ENCODE measurements at places on chromosomes 3 and 15.

DNA sequence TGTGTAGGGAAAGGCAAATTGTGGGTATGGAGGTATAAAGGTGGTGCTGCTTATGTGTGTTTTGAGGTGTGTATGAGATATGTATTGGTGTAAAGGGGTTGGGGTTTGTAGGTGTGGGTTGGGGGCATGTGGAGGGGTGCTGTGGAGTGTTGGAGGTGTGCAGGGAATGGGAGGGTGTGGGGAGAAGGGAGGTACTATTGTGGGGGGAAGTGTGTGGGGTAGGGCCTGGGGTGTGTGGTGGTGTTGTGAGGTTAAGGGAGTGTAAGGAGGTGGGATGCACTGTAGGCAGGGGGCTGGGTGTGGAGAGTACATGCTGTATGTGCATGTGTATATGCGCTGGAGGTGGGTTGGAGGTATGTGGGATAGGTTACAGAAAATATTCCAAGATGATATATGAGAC is 15.7 kb downstream of the CCDC12 start:
- no peak for DNase-seq

- DNase-seq, result peak; percentile 28
Observed at GRCh38 chr3:59872128-59872527, 822.3 kb upstream of the CFAP20DC start.

DNA sequence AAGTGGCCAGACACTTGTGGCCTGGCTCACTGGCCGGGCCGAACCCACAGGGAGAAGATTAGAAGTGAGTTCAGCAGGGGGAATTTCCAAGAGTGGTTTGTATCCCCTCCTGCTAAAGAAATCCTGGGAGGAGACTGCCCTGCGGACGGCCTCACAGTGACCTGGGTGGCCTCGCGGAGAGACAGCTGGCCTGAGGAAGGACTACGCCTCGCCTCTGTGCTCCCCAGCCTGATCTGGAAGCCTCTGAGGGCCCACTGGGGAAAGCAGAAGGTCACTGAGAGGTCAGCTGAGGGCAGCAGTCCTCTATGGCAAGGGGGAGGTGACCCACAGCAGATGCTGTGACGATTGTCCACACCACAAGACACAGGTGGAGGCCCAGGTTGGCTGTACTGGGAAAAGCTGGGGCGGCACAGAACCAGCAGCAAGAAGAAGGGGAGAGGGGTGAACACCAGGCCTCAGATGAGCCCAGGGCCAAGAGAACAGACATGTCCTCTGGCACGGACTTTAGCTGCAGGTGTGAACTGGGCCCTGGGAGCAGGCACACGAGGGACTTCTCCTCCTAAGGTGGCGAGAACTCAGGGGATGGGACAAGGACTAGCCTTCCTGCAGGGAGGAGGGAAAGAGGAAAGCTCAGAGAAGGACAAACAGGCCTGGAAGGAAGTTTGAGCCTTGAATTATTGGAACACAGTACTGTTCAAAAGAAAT is 37.2 kb upstream of the DLG1 start:
- no peak for DNase-seq

DNA sequence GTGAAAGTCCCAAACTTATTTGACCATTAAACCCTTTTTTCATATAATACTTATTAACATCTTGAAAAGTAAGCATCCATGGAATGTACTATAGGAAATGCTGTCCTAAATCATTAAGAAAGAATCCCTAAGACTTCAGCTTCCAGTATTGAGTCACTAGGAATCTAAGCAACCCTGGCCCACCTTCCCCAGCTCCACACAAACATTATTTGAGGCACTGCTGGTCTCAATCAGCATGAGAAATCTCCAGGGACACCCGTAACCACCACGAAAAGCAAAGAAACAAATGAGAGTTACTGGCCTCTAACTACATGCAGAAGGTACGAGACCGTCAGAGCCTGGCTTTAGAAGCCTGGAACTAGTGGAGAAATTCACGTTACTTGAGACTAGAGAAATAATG is 68.2 kb downstream of the POLQ start:
- DNase-seq, result no peak

DNA sequence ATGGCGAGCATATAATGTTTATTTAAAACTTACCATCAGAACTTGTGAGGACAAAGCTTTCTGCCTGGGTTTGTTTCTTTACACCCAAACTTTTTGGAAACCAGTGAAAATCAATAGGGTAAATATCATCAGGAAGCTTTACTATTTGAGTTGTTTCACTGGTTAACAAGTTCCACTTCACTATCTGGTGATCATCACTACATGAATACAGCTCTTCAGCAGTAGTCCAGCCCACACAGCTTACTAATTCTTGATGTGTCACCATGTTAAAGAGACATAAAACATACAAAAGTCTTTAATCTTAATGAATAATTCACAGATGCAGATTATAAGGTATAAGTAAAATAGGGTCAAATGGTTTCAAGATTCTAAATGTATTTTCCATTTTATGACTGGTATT is 17.6 kb downstream of the IFT80 start:
- DNase-seq, result no peak

GRCh38 chr15:100426937-100427336 is 85.2 kb upstream of the ADAMTS17 start:
- no peak for DNase-seq

DNA sequence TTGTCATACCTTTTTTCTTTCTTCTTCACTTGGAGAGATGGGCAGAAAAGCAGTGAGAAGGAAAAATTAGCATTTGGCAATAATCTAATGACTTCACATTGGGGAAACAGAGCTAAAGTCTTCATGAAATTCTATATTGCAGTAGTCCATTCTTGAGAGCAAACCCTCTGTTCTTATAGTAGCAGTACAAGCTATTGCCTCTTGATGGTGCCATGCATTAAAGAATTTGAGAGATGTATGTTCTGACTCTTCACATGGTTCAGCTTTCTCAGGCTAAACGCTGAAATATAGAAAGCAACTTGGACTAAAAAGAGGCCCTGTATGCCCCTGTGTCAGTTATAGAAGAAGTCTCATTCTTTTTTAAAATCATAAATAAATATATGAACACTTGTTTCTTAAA is 36.0 kb downstream of the PHLDB2 start:
- no peak for DNase-seq

- DNase-seq, result no peak
Observed at GRCh38 chr15:97087006-97087741, 756.7 kb downstream of the NR2F2 start.

GRCh38 chr3:195911041-195911945 is 2.9 kb upstream of the TNK2 start:
- no peak for DNase-seq

GRCh38 chr15:96121086-96121920 is 209.2 kb upstream of the NR2F2 start:
- DNase-seq, result no peak

DNA sequence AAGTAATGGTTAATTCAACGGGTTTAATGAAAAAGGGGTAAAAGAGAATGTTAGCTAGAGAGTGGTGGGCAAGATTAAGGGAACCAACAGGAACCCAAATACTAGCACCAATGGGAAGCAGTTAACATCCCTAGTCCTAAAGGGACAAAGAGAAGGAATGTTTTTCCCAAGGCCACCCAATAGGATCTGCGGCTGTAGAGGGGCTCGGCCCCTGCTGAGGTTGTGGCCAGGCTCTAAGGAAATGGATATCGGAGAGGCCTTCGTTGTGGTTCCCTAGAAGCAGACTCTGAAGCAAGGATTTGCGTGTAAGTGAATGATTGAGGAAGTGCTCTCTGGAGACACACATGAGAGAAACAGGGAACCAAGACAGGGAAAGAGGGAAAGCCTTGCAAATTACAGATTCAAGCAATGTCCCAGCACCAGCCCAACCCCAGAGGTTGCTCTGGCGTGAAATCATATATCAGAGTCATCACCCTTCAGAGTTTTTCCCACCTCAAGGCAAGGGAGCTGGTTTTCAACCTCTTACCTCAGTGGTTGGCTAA is 83.6 kb upstream of the TNIK start:
- no peak for DNase-seq

DNA sequence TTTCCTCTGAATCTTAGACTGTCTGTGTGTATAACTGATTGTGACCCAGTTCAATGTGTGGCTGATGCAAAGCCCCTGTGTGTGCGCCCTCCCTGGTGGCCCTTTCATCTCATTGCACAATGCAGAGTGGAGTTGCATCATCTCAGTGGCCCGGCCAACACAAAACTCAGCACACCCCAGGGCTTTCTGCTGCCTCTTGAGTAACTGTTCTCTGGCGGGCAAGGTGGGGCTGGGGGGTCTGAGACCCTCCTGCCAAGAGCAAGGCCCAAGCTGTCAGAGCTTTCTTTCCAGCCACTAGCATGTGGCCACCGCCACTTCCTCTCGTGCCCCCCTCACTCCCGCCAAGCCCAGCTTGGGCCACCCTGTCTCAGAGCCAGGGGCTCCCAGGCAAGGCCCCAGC is 80.7 kb upstream of the ALDH1L1 start:
- peak; percentile 33 for DNase-seq

DNA sequence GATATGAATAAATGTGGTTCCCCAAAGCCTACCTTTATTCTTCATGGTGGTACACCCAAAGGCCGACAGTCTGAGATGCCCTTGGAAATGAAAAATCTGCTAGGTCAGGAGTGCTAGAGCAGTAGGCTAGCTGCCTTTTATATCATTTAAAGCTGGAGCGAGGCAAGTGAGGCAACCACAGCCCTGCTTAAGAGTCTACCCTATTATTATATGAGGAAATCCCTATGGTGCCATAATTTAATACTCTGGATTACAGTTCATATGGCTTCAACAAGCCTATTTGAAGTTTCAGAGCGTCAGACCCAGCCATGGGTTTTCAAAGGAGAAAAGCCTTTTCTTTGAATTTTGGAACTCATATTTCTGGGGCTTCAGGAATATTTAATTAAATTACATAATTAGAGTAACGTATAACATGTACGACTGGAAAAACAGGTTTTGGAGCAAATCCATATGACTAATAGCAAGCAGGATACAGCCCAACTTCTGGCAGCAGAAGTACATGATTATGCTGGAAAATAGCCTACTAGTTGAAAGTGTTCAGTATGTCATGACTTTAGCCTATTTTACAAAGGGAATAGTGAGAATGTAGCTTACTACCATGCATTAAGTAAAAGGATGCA is 18.0 kb upstream of the SLTM start:
- DNase-seq, result no peak

DNA sequence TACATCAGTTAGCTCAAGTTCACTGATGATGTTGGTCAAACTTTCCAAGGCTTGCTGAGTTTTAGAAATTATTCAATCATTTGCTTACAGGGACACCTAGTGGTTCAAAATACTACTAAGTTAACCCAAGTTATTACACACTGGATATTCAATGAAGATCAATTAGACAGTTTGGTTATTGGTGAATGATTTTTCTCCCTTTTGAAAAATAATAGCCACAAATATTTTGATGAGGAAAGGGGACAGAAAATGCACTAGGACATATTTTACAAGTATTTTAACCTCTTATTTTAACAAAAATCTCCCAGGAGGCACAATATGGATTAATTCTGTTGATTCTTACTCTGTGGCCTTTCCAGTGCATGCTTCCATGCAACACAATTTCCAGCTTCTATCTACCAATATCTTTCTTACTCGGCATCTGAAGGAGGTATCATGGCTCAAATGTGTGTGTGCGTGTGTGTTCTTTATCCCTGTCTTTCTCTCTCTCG is 20.1 kb upstream of the GOLGA6L2 start:
- no peak for DNase-seq

DNA sequence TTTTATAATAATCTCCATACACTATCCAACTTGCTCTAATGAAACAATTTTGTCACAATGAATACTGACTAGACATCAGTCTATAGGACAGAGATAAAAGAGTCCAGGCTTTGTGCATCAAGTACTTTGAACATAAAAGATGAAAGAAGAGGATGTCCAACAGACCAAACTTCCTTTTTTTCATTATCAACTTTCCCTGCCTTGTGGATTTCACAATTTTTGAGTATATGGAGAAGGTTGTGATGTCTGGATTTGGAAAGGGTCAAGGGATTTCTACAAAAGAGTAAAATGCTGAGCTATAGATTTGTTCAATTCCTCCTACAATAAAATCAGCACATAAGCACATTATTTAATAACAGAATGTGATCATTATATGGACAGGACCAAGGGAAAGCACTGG is 25.7 kb downstream of the CD47 start:
- DNase-seq, result no peak

Measured in activated CD4-positive, alpha-beta T cell treated with anti-CD3 and anti-CD28 coated beads for 36 hours (primary cell).